ENCODE measurements at places on chromosomes 11 and 22.

GRCh38 chr11:8746331-8746974, 63.9 kb downstream of the RPL27A start:
- no peak for DNase-seq

GRCh38 chr11:34356576-34356912, 1.3 kb downstream of the ABTB2 start:
- DNase-seq: peak; percentile 6

GRCh38 chr11:75474878-75475766, 42.1 kb upstream of the KLHL35 start:
- peak; percentile 20 for DNase-seq

- DNase-seq: no peak
Observed at GRCh38 chr11:36492724-36493304, 17.3 kb downstream of the TRAF6 start.

GRCh38 chr11:128717516-128717915, 23.6 kb downstream of the FLI1 start:
- no peak for DNase-seq

DNA sequence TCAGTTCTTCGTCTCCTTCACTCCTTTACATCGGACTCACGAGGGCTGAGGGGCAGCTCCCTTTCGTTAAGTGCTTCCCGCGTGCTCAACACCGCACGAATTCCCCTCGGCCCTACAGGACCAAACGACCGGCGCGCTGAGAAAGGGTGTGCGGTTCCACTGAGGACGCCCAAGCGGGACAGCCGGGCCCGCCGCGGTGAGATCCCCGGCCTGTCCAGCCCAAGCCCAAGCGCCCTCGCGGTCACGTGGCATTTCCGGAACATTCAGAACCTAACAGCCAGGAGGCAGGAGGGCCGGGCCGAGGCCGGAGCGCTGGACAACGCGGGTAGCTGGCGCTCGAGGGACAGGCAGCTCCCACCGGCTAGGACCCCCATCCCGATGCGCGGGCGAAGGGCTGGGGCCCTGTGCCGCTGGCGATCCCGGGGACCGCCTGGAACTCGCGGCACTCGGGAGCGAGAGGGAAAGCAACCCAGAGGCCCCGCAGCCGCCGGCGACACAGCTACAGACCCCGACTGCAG, 737 bp upstream of the STIP1 start:
- no peak for DNase-seq
